Stimulated activated CD8-positive, alpha-beta memory T cell treated with anti-CD3 and anti-CD28 coated beads, Interleukin-7, amount 100 ng/mL, for 48 hours (primary cell): ENCODE measurements at places on chromosomes 11 and 22.

- no peak for DNase-seq
Observed at GRCh38 chr11:131658952-131659351, 288.5 kb downstream of the NTM start.

- DNase-seq = no peak
Observed at GRCh38 chr11:67320011-67320410, 16.7 kb downstream of the SSH3 start.

DNA sequence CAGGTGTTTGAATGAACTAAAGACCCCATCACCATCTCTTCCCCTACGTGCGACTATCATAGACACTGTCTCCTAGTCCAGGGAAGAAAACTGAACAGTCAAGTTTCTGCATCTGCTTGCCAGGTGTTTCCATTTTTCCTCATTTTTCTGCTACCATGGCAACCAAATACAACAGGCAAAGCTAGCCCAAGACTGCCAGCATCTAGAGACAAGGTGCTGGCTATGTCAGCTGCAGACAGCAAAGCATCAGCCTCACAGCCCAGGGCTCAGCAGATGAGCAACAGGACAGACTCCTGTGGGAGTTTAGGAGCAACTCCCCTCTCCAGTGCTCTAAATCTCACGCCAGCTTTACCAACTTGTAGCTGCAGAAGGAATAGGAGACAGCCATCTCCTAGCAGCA lies 124.3 kb downstream of the C11orf58 start:
- DNase-seq = no peak

- DNase-seq = no peak
Observed at GRCh38 chr22:47030881-47031627, 268.6 kb downstream of the TBC1D22A start.

GRCh38 chr11:34816698-34817213 lies 99.4 kb downstream of the APIP start:
- DNase-seq = no peak

- DNase-seq = no peak
Observed at GRCh38 chr22:39990686-39991085, 4.1 kb upstream of the FAM83F start.

DNA sequence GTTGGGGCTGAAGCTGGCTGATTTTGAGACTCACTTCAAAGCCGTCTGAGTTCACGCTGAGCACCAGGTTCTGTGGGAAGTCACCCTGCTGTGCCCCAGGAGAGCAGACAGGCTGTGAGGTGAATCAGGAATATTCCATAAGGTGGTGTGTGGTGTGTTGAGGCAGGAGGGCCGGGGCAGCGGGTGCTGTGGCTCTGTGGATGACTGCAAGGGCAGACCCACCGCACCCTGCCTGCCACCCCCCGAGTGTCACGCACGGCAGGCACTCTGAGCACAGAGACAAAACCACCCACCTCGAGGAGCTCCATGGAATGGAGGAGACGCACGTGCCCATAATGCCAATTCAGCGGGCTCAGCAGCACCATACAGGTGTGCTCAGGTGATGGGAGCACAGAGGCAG lies 147.8 kb downstream of the PKNOX2 start:
- DNase-seq = no peak

GRCh38 chr11:8369592-8370205 lies 106.0 kb upstream of the LMO1 start:
- no peak for DNase-seq

DNA sequence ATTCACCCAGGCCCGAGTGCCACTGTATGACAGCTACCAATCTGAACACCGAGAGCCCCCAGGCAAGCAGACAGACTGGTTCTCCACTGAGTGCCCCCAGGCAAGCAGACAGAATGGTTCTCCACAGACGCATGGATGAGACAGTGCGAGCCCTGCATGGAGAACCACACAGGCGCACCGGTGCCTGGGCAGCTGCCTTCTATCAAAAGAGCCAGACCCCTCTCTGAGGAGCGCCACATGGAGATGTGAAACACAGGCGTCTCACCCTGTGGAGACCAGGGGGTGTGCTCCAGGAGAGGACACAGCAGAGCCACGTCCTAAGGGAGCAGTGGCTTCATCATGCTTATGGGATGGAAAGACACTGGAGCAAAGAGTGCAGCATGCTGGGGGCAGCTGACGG lies 94.5 kb upstream of the BID start:
- no peak for DNase-seq

GRCh38 chr22:31776231-31776630 lies 22.4 kb downstream of the DEPDC5 start:
- DNase-seq = no peak

- no peak for DNase-seq
Observed at GRCh38 chr11:12853652-12854296, 155.3 kb upstream of the RASSF10 start.

DNA sequence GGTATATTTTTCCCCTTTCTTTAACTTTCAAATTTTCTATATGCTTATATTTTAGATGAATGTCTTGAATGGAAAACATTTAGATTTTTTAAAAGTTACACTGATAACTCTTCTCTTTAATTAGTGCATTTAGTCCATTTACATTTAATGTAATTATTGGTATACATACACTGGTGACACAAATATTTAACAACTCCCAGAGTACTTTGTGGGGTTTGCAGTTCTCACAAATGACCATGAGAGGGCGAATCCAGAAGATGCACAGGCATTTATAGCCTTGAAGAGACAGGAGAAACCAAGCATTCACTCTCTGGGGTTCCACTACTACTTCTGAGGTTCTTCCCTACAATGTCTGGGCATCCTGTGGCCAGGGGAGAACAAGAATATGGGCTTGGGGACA lies 125.1 kb downstream of the TIMP3 start:
- no peak for DNase-seq

GRCh38 chr22:30205281-30206115 lies 41.1 kb downstream of the LIF start:
- DNase-seq = no peak

GRCh38 chr22:32961497-32961896 lies 96.7 kb downstream of the SYN3 start:
- DNase-seq = no peak

DNA sequence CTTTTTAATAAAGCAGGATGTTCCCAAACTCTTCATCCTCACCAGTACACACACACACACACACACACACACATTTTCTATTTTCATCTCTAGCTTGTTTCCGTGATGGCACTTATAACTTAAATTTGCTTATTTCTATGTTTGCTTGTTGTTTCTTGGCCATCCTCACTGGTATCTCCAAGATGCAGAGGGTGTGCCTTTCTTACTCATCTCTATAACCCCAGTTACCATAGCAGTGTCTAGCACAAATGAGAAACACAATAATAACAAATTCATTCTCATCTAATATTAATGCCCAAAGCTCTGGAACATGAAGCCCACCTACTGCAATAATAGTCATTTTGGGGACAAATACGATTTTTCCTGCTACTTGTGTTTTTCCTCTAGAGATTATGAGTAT lies 156.3 kb downstream of the GRM5 start:
- no peak for DNase-seq

DNA sequence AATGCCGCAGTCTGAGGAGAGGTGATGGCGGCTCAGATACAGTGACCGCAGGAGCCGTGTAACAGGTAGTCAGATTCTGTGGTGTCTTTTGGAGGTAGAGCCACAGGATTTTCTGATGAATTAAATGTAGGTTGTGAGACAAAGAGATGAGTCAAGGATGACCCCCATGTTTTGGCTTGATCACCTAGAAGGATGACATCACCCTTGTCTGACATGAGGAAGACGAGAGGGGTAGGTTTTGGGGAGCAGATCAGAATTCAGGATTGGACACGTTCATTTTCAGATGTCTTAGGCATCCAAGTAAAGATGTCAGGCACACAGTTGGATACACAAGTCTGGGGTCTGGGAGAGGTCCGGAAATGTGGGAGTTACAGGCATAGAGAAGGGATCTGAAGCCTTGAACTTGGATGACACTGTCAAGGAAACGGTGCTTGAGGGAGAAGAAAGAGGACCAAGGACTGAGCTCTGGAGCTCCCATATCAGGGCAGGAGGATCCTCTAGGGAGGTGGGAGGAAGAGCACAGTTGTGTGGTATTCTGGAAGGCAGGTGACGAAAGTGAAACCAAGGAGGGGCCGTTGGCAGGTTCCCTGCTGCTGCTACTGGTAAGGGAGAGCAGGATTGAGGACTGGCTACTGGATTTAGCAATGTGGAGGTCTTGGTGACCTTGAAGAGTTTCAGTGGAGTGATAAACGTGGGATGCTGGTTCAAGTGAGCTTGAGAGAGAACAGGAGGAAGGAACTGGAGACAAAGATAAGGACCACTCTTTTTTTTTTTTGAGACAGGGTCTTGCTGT lies 12.6 kb upstream of the GDPD5 start:
- no peak for DNase-seq

- DNase-seq = no peak
Observed at GRCh38 chr11:34604145-34604544, 16.7 kb upstream of the EHF start.
